ENCODE measurements at places on chromosomes 7 and 10.

GRCh38 chr7:68143345-68143744, 1146.7 kb downstream of the TYW1 start:
- no peak for DNase-seq

- no peak for DNase-seq
Measured at GRCh38 chr10:88538048-88538447, 45.1 kb downstream of the RNLS start.

DNA sequence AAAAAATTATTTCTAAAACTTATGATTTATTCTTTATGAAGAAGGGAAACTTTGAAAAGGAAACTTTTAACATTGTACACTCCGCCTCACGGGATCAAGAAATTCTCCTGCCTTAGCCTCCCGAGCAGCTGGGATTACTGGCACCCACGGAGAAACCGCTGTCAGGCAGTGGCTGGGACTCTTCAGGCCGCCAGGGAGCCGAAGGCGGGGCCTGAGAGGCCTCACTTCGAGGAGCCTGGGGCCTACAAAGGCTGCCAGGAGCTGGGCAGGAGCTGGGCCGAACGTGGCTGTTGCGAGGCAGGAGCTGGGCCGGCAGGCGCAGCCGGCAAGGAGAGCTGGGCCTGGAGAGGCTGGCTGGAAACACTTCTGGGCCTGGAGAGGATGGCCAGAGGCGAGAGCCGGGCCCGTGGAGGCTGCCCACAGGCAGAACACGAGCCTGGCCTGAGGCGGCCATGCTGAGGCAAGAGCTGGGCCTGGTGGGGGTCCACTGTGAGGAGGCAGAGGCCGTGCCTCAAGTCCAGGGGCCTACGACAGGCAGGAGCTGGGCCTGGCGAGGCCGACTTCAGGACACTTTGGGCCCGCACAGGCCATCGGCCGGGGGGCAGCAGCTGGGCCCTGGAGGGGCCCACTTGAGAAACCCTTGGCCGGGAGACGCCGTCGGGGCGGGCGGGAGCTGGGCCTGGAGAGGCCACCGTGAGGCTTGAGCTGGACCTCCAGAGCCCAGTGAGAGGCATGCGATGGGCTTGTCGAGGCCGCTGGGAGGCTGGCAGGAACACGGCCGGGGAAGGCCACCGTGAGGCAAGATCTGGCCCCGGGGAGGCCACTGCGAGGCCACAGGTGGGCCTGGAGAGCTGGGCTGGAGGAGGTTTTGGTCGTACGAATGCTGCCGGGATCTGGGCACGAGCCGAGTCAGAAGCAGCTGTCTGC, 23.7 kb downstream of the MDH2 start:
- no peak for DNase-seq

DNA sequence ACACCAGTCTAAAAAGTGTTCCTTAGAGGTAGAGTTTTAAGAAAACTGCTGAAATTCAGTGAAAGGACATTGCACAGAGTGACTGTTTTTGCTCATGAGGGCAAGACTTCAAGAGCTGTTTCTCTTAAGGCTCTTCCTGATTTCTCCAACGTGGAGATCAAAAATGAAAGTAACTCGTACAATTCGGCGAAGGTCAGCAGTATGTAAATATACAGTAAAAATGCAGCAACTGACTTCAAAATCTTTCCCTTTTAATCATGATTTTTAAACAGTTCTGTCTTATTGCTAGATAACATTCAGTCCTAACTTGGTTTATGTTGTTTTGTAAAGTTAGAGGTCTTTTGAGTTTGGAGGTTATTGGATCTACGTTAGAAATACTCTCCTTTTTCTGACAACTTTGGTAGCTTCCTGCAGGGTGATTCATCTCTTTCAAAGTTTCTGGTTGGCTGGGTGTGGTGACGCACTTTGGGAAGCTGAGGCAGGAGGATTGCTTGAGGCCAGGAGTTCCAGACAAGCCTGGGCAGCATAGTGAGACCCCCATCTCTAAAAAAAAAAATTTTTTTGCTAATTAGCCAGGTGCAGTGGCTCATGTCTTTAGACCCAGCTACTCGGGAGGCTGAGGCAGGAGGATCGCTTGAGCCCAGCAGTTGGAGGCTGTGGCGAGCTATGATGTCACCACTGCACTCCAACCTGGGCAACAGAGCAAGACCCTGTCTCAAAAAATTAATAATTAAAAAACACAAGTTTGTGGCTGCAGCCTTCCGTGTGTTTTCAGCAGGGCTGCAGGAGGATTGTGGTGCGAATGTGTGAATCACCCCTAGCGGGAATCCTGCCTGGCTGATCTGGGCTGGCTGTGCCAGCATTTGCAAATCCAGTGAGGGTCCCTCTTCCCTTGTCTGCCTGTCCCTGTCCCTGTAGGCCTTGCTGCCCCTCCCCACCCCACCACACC, 29.2 kb upstream of the AP5Z1 start:
- no peak for DNase-seq

GRCh38 chr7:101903515-101903868, 86.1 kb downstream of the CUX1 start:
- DNase-seq = no peak

- no peak for DNase-seq
Measured at GRCh38 chr7:111074071-111074747, 16.7 kb upstream of the LRRN3 start.

- DNase-seq = no peak
Measured at GRCh38 chr7:5425507-5426225, 2.0 kb upstream of the TNRC18 start.

- DNase-seq = no peak
Measured at GRCh38 chr10:99975942-99976809, 33.6 kb downstream of the DNMBP start.

DNA sequence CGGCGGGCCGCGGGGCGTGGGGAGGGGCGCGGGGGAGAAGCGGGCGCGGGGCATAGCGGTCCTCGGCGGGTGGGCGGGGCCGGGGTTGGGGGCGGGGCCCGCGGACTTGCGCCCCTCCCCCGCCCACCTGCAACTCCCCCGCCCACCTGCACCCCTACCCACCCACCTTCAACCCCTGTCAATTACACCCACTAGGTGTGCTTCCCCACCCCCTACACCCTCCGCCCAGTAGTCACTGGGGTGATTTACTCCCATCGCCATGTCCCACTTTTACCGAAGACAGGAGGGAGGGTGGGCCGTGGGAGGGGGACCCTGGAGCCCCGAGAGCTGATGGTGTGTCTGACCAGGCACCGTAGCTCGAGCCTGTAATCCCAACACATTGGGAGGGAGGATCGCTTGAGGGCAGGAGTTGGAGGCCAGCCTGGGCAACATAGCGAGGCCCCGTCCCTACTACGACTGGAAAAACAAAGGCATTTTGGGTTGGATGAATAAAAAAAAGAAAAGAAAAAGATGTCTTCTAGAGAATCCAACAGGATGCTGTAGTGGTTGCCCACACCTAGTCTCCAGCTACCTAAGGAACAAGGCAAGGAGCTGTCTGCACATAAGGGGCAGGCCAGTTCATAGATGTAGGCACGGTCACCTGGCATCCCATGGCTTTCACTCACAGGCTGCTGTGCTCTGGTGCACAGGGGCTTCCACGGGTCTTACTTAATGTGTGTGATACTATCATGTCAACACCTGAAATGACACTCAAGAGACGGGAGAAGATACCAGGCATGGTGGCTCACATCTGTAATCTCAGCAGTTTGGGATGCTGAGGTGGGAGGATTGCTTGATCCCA, 761 bp downstream of the KCTD7 start:
- no peak for DNase-seq

GRCh38 chr10:111297351-111297848, 220.6 kb downstream of the ADRA2A start:
- no peak for DNase-seq

- no peak for DNase-seq
Measured at GRCh38 chr7:30168835-30169573, 34.2 kb downstream of the MTURN start.

DNA sequence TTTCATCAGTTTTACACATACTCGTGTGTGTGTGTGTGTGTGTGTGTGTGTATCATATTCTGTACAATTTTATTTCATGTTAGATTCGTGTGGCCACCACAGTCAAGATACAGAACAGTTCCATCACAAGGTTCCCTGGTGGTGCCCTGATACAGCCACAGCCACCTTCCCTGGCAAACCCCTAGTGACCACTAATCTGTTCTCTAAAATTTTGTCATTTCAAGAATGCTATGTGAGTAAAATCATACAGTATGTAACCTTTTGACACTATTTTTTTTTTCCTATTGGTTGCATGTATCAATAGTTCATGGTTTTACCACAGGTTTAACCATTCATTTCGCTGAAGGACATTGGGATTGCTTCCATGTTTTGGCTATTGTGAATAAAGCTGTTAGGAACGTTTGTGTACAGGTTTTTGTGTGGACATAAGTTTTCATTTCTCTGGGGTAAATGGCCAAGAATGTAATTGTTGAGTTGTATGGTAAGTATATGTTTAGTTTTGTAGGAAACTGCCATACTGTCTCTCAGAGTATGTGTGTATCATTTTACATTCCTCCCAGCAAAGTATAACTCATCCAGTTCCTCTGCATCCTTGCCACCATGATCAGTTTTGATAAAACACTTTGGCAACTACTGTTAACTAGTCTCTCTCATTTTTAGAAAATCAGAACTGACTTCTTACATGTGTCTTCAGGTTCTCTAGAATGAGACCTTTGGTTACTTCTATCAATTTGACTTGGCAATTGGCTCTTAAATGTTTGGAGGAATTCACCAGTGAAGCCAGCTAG, 20.6 kb downstream of the KLHDC10 start:
- DNase-seq = peak; percentile 9

GRCh38 chr7:134449680-134450079, 9.2 kb downstream of the AKR1B1 start:
- DNase-seq = no peak

DNA sequence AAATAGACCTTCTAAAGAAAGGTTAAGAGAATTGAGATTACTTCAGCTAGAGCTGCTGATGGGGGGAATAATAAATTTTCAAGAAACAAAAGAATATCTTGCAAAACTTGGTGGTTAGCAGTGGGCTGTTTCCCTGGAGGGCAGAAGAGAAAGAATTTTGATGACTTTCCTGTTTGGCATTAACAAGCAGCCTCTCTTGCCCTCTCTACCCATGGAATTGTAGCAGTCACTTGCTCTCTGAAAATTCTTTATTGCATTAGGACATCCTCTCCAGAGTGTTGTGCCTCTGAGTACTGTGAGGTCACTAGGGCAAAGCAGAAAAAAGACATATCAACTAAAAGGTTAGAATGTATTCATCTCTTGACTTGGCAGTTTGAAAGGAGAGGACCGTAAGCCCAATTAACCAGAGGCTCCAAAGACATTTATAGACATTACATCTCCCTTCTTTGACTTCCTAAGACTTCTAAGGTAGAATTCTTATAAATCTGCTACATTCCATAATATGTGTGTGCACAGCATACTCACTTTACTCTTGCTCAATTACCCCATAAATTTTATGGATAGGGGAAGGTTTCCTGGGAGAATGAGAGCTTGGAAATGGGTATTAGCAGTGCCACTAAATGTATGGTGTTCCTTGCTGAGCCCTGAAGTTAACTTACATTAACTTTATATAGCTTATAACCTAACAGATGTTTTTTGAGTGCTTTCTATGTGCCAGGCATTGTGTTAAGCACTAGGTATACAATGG, 215.3 kb downstream of the KIF20B start:
- no peak for DNase-seq

- DNase-seq = no peak
Measured at GRCh38 chr7:46391231-46392201, 470.4 kb upstream of the IGFBP3 start.

- DNase-seq = no peak
Measured at GRCh38 chr10:77605466-77605865, 32.1 kb downstream of the KCNMA1 start.

- no peak for DNase-seq
Measured at GRCh38 chr7:98000356-98000755, 10.4 kb upstream of the OCM2 start.

GRCh38 chr10:120586471-120586872, 129.4 kb downstream of the PLPP4 start:
- no peak for DNase-seq

DNA sequence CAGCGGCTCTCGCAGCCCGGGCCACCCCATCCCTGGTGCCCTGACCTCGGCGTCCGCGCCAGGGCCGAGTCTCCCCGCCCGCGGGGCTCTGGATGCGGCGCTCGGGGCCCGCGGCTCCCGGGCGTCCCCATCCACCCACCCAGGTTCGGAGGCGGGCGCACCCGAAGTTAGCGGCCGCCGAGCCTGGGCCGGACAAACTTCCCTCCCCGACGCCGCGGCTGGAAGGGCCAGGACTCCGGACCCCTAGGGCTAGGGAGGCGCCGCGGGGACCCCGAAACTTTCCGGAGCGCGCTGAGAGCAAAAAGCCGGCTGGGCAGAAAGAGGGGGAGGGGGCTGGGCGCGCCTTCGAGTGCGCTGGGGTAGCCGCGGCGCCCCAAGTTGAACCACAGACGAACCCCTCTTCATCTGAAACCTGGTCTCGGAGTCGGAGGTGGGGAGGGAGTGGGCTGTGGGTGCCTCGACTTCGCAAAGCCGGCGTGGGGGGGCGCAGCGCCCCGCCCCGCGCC, 3.7 kb upstream of the ELFN1 start:
- no peak for DNase-seq

DNA sequence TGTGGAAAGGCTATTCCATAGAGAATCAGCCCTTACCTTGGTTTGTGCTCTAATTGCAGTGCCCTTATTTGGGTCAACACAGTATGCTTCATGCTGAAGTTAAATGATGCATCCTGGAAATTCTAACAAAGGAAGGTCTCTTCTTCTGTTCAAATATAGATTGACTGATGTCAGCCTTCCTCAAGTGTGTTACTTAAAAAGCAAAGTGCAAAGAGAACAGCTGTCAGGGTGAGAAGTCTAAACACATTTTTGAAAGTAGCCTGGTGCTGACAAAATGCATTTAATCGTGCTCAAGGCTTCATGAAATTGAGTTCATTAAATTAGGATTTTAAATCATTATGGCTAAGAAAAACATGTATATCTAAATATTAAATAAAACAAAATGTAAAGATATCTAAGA, 19.5 kb downstream of the AGR2 start:
- DNase-seq = no peak

DNA sequence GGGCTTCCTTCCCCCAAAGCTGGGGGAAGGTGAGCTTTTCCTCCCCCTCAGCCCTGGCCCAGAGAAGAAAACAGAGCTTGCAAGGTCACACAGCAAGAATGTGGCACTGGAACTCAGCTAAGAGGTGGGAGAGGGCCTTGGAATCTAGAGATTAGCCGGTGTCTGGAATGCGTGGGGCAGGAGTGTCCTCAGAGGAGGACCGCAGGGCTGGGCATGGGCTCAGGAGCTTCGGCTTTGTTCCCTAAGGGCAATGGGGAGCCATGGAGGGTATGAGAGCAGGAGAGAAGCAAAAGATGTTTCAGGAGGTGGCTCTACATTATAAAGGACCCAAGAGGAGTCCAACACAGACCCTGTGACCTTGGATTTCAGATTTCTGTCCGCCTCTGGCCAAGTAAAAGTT, 127.2 kb upstream of the TNRC18 start:
- no peak for DNase-seq

- DNase-seq = no peak
Measured at GRCh38 chr10:81021428-81022129, 483.9 kb downstream of the SH2D4B start.

- DNase-seq = no peak
Measured at GRCh38 chr7:135822376-135822775, 73.8 kb upstream of the FAM180A start.

- DNase-seq = no peak
Measured at GRCh38 chr10:79468841-79469585, 23.6 kb upstream of the ZCCHC24 start.
